ENCODE measurements at places on chromosomes 2 and 18. TPM values are rescaled to one million over a fixed set of nuclear protein-coding genes. Genes with fewer than 3 reads are reported as not detected.
A peak's percentile ranks its signal among the peaks of the same experiment; 100 is the strongest.

DNA sequence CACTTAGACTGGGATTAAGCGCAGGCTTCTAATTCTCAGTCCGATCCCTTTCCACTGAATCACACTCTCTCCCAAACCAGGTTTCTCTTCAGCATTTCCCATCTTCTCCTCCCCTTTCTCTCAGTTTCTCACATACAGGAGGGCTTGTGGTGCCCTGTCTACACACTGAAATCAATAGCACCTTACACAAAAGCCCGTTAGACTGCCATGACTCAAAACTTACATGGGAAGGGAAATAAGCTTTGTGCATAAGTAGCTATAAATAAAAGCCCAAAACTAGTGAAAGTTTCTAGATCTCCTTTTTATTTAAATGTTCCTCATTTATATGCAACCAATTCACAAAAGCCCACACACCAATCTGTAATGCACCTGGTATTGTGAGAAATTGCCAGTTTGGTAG is 318.4 kb downstream of the TXNL1 start:
- H3K4me3 ChIP-seq, result no peak overlapping the region
- no peak for DNase-seq
- peaks cover 8% of the 10 kb centered on the region for H3K4me1 ChIP-seq
- no peaks in the 10 kb centered on the region for H3K27me3 ChIP-seq
- H3K27ac ChIP-seq, result no peak overlapping the region

DNA sequence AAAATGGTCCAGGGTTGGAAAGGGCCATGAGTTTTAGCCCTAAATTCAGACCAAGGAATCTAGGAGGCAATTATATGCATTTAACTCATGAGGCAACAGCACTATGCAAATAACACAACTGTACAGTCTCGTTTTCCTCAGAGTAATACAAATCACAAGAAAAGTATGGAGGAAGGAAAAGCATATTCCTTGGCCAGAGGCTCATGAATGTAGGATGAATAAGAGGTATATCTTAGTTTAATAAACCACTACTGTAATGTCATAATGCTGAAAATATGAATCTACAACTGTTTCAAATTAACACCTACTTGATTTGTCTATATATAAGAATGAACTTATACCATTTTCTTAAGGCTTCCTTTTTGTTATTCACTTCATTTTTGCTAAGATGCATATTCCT is 252.5 kb upstream of the TANK start:
- no peak for DNase-seq
- no peaks in the 10 kb centered on the region for H3K36me3 ChIP-seq
- no peak overlapping the region for H3K27ac ChIP-seq
- no peaks in the 10 kb centered on the region for H3K27me3 ChIP-seq

DNA sequence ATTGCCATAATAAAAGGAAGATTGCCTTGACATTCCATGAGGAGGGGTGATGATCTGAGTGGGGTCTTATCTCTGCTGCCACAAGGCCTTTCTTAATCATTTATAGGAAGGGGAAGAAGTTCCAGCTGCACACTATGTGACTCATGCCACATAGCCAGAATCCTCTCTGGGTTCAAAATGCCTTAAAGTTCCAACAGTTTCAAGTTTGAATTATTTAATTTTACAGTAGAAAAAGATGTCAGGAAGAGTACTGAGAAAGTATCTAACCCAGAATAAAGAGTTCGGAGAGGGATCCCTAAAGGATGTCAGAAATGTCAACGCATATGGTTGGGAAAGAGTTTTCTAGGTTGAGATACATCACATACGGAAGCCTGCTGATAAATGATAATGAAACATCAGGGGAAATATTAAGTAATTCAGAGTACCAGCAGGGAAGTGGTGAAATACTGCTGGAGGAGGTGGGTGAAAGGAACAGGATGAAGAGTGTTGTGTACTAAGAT is 999.9 kb downstream of the TSN start:
- H3K27me3 ChIP-seq, result no peaks in the 10 kb centered on the region
- H3K27ac ChIP-seq, result no peak overlapping the region
- H3K4me1 ChIP-seq, result no peaks in the 10 kb centered on the region
- no peak for DNase-seq
- no peak overlapping the region for H3K4me3 ChIP-seq

- H3K4me1 ChIP-seq, result no peaks in the 10 kb centered on the region
- no peak overlapping the region for H3K27ac ChIP-seq
- H3K27me3 ChIP-seq, result no peaks in the 10 kb centered on the region
- no peak for DNase-seq
These were observed 147.8 kb downstream of the TMEM18 start for GRCh38 chr2:529424-529823.

DNA sequence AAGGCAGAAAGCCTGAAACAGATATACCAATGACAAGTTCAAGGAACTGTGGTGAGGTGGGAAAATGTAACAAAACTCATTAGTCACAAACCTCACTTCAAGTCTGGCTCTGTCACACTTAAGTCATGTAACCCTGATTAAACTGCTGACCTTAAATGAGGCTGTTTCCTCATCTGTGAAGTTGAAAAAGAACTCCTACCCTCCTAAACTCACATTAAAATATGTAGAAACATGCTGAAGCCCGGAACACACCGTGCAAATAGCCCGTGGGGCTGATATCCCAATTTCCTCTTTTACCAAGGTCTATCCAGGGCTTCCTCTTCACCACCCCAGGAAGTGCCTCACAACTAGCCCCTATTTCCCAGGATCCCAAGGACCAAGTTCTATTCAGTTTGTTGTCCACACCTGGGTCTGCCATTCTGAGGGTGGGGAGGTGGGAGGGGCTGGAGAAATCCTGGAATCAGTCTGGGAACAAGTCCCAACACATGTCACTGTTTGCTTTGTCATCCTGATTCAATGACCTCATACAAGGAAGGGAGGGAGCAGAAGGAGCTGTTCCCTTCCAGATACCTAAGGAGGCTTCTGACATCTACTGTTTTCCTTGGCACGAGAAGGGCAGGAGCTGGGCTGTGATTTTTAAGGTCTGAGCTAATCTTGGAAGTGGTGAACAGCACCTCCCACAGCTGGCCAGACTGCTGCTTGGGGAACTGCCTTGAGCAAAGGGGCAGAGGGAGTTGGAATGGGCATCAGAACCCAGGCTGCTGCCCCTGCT is 42.3 kb downstream of the SLC4A1AP start:
- peak; percentile 94 for DNase-seq
- no peaks in the 10 kb centered on the region for H3K27me3 ChIP-seq
- H3K4me3 ChIP-seq, result no peak overlapping the region
- H3K27ac ChIP-seq, result peak overlapping the region; percentile 88
- no peaks in the 10 kb centered on the region for H3K36me3 ChIP-seq

GRCh38 chr2:240746671-240747070 is 55.0 kb downstream of the AQP12A start:
- no peaks in the 10 kb centered on the region for H3K4me1 ChIP-seq
- H3K36me3 ChIP-seq, result no peaks in the 10 kb centered on the region
- H3K4me3 ChIP-seq, result no peak overlapping the region
- no peak overlapping the region for H3K27ac ChIP-seq
- DNase-seq, result no peak

- H3K36me3 ChIP-seq, result no peaks in the 10 kb centered on the region
- H3K4me1 ChIP-seq, result peaks cover 59% of the 10 kb centered on the region
- no peak overlapping the region for H3K4me3 ChIP-seq
- DNase-seq, result no peak
These were observed 46.6 kb downstream of the KCMF1 start for GRCh38 chr2:85017411-85018048.

The DCC gene
- total RNA-seq, result 0.46 TPM

The PSMA8 gene
- total RNA-seq, result not detected

The FBXO48 gene
- total RNA-seq, result 0.33 TPM

The UGT1A3 gene
- not detected for total RNA-seq

The GALNT14 gene
- not detected for total RNA-seq

The ALKAL2 gene
- 1.7 TPM for total RNA-seq

The LRRC30 gene
- not detected for total RNA-seq

All from esophagus muscularis mucosa (tissue), 4 donors.